ENCODE measurements at places on chromosomes 4 and X.
A peak's percentile ranks its signal among the peaks of the same experiment; 100 is the strongest.

GRCh38 chr4:158560284-158560683 is 38.6 kb downstream of the RXFP1 start:
- DNase-seq = no peak

GRCh38 chrX:141341341-141341740 is 99.0 kb upstream of the SPANXC start:
- no peak for DNase-seq

- DNase-seq = no peak
These were observed 174.0 kb downstream of the SOWAHB start for GRCh38 chr4:76723924-76724323.

GRCh38 chrX:26375346-26375745 is 159.4 kb downstream of the MAGEB5 start:
- no peak for DNase-seq

GRCh38 chrX:2427147-2427546 is 73.6 kb downstream of the DHRSX start:
- no peak for DNase-seq

GRCh38 chrX:39227371-39227770 is 426.1 kb downstream of the MID1IP1 start:
- no peak for DNase-seq

- no peak for DNase-seq
These were observed 79.5 kb downstream of the RBM47 start for GRCh38 chr4:40550196-40550595.

- no peak for DNase-seq
These were observed at the start of gene EGFL6 for GRCh38 chrX:13569479-13570260. Gene EGFL6, plus strand, starts transcription at chrX:13569601. Its CDS starts 261 bp downstream, at chrX:13569862.

DNA sequence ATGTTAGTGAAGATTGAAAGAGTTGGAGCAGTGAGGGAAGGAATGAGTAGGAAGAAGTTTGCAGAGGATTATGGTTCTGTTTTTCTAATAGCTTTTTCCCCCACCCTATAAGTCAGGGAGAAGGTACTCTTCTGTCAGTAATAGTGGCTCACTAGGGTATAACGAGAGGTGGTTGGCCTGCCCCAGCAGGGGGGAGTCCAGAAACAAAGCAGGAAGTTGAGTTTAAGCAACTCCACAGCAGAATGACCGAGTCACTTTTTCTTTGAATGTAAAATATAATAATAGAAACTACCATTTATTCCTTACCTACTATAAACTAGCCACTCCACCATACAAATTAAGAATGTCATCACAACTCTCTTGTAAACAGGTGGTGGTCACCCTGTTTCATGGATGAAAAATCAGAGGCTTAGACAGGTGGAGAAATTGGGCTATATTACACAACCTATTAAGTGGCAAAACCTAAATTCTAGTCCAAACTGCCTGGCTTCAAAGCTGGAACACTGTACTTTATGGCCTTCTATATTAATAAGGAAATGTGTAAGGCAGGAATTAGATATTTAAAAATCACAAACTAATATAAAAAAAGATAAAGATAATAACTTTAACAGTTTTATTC is 21.9 kb downstream of the AP1AR start:
- DNase-seq = no peak

- DNase-seq = no peak
These were observed 20.7 kb downstream of the STX18 start for GRCh38 chr4:4521136-4521535.

DNA sequence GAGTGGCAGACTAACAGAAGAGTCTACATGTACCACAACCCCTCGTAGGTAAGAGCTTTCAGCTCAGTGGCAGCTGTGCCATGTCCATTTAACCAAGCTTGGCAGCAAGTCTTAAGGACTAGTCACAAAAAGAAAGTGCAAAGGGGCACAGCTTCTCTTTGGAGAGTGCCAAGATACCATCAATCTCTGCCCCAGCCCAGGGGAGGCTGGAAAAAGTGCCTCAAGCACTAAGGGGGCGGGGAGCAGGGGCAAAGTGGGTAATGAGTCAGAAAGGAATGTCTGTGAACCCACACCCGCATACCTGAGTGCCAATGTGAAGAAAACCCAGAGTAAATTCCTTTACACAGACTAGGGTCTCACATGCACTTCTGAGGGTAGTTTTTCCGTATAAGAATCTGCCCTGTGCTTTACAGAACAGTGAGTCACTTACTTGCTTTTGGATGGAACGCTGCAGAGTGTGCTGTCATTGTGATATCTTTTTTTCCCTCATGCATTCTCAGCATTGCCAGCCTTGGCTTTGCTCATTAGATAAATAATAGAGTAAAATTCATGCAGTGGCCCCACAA is 219.8 kb downstream of the ZNF674 start:
- DNase-seq = peak; percentile 61

GRCh38 chr4:58456727-58457384 is 1346.7 kb upstream of the IGFBP7 start:
- DNase-seq = no peak

GRCh38 chrX:1052021-1052420 is 160.4 kb downstream of the CRLF2 start:
- no peak for DNase-seq

DNA sequence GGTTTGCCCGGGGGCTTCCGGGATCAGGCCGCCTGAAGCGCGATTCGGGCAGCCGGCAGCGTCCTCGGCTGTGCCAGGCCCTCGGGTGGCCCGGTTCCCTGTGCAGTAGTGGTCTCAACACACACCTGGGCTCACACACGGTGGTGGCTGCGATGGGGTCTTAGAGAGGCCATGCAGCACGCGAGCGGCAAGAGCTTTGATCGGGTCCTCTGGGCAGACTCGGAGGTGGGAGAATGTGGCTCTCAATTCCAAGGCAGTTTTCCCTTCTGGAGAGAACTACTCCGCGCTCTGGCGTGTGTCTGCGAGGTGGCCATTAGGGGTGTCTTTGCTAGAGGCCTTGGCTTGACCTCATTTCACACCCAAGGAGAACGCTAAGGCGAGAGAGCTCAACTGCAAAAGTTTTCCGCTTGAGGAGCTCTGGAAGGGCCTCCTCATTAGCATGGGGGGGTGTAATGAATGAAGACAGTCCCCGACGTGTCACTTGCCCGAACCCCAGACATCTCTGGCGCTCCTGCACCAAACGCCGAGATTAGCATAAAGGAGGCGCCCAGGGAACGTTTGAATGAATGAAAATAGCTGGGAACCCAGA is 771 bp upstream of the RBPJ start:
- no peak for DNase-seq

- DNase-seq = no peak
These were observed 33.3 kb downstream of the F11 start for GRCh38 chr4:186299291-186299690.

DNA sequence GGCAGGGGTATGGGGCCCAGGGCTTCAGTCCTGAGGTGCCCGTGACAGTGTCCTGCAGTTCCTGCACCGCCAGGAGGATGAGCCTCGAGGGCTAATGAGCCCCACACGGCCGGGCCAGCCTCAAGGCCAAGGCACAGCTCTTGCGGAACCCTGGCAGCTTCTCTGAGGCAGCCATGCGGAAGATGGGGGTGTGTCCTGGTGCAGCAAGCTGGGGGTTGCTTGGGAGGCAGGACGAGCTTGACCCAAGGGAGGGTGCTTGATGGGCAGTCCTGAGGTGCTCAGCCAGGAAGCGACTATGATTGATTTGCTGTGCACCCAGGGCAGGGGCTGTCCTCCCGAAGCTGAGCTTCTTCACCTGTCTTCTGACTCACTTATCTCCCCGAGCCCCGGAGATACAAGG is 9.1 kb upstream of the FGFR3 start:
- no peak for DNase-seq
